Renal cortex interstitium (tissue), 15 donors: ENCODE measurements at places on chromosomes 3 and 15. TPM values are rescaled to one million over a fixed set of nuclear protein-coding genes. Genes with fewer than 3 reads are reported as not detected.

The ARNT2 gene
- polyA plus RNA-seq, result 63.3 TPM

The IL17RD gene
- 49.5 TPM for polyA plus RNA-seq

GRCh38 chr3:46409739-46410489, 2.9 kb downstream of the CCRL2 start:
- DNase-seq, result no peak

- no peak for DNase-seq
Observed at GRCh38 chr3:14283813-14284438, 105.3 kb downstream of the LSM3 start.

The BCL2A1 gene
- 0.19 TPM for polyA plus RNA-seq

- DNase-seq, result no peak
Observed at GRCh38 chr3:151278230-151278629, at the start of gene P2RY14. P2RY14 (minus strand) TSS chr3:151278542; CDS start chr3:151214316, 64,226 bp downstream.

GRCh38 chr3:37096288-37096687, 78.1 kb downstream of the LRRFIP2 start:
- DNase-seq, result no peak

DNA sequence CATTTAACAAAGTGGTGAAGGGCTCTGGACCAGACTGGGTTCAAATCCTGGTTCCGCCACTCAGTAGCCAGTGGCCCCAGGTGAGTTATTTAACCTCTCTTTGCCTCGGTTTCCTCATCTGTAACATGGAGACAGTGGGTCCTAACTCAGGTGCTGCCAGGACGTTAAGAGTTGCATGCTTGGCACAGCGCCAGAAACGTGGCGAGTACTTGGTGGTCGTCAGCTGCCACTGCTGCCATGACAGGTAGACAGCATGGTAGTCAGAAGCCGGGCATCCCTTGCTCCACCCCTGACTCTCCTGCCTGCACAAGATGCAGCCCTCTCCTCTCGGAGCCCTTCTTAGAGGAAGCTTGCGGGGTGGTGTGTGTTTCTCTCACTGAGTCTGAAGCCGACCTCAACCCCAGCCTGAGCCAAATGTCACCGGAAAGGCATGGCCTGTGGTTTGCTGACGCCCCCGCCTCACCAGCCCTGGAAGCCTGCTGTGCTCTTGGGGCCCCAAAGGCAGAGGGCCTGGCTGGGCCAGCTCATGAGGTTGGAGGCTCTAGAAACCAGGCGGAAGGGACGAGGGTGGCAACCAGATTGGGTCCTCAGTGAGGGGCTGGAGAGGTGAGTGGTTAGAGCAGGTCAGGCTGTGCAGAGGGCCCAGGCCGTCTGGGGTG, 160.8 kb upstream of the TLE3 start:
- no peak for DNase-seq

The AGTR1 gene
- 17.1 TPM for polyA plus RNA-seq

DNA sequence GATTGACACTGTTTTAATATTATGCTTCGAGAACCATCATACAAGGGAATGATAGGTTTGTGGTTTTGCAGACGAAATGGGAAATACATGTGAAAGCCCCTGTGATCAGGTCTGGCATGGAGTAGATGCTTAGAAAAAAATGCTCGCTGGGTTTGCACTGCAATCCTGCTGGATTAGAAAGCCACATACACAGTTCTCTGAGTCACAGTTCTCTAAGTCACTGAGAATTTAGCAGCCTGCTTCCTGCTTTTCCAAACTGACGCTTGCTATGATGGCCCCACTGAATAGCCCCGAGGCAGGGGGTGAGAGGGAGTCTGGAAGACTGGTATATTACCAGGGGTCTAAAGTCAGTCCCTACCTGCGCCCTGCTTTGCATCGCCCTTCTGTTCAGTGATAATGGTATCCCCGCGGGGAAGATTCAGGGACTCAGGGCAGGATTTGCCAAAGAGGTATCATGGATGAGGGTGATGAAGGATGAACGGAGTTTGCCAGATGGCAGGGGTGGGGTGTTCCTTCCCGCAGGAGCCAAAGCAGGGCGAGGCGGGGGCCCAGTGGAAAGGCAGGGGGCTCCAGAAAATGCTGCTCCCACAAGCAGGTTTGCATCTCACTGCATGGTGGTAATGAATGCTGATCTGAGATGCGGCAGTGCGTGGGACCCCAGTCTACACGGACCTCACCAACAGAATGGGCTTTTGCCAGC, 82.3 kb downstream of the IQSEC1 start:
- DNase-seq, result no peak

The SAMMSON gene
- polyA plus RNA-seq, result not detected

GRCh38 chr3:4885316-4885715, 93.9 kb upstream of the BHLHE40 start:
- no peak for DNase-seq

The ZNF80 gene
- polyA plus RNA-seq, result not detected

DNA sequence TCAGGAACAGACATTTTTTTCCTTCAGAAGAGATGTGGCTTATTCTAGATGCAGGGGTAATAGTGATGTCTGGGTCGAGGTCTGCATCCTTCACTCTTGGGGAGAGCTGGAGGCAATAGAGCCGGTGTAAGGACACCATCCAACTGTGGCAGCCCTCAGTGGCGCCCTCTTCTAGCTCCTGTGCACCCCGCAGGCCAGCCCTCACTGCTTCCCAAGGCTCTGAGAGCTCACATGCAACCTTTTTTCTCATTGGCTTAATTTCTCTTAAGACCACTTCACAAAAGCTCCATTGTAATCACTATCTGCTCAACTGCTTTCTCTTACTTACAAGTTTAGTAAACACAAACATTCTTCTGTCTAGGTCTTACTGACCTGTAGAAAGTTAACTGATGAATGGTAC, 3.9 kb upstream of the VPS8 start:
- no peak for DNase-seq

- DNase-seq, result no peak
Observed at GRCh38 chr3:119084371-119085069, 49.9 kb upstream of the IGSF11 start.

GRCh38 chr3:131630807-131631206, 128.0 kb upstream of the MRPL3 start:
- no peak for DNase-seq

DNA sequence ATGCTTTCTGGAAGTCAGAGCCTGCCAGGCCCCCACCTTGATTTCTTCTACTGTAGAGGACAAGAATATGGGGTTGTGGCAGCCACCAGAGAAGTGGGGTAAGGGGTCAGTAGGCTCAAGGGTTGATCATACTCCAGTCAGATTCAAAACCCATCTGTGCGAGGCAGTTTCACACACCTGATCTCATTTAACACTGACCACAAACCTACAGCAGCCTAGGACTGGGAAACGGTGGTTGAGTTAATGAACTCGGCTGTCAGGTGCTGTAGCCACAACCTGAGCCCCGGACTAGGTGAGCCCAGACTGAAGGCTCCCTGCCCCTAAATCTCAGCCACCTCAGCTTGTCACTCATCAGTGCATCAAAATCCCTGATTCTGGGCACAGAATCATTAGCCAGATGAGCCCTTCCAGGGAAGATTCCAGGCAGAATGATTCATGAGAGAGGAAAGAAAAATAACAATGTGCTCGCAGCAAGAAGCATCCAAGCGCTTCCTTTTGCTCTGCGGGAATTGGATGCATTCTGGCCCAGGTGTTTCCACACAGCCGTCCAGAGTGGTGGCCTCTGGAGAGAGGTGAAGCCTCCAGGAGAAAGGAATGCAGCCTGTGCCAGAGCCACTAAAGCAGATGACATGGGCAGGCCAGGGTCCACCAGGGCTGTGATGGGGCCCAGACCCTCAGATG, 102.1 kb downstream of the SRGAP3 start:
- DNase-seq, result no peak

- no peak for DNase-seq
Observed at GRCh38 chr3:118636841-118637240, 397.8 kb downstream of the IGSF11 start.

The CP gene
- polyA plus RNA-seq, result 0.45 TPM

The RTP3 gene
- polyA plus RNA-seq, result not detected

The CPA3 gene
- polyA plus RNA-seq, result 0.20 TPM

The MYO5A gene
- 7.4 TPM for polyA plus RNA-seq

GRCh38 chr3:4071481-4072184, 231.5 kb upstream of the SETMAR start:
- no peak for DNase-seq

DNA sequence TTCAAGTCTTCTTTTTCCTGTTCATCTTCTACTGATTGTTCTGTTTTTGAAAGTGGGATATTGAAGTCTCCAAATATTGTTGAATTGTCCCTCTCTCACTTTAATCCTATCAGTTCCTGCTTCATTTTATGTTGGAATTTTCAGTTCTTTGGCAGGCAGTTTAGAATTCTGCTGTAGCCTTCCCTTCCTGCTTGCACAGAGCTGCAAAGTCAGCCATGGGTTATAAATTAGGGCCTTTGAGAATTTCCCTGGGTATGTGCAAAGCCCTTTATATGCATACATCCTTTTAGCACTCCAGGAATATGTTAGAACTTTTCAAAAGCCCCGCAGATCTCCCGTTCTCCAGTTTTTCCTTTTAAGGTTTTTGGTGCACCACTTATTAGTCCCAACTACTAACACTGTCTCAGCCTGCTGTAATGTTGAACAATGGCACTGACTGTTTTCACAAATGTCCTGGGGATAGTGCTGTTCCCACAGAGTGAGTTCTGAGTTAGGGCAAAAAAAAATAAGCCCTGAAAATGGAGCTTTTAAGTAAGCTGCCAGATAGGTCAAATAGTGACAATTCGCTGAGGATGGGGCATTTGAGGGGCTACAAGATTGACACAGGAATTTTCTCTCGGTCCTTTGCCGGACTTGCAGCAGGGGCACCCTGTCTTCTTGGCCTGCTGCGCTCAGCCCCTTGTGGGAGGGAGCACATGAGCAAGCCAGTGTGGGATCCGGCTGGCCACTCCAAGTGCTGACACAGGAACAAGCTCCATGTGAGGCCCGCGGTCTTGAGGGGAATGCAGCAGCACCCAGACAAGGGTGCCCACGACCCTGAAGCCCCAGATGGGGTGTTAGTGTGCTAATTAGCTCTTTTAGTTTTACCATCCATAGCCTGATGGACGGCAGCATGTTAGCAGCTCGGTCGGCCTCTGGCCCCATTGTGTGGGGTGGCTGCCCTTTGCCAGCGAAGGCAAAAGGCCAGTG, 96.0 kb downstream of the VPS8 start:
- no peak for DNase-seq

- no peak for DNase-seq
Observed at GRCh38 chr3:117790235-117790987, 1080.8 kb downstream of the TUSC7 start.

The TTC21A gene
- polyA plus RNA-seq, result 20.2 TPM

The ZNF660 gene
- polyA plus RNA-seq, result 18.2 TPM

DNA sequence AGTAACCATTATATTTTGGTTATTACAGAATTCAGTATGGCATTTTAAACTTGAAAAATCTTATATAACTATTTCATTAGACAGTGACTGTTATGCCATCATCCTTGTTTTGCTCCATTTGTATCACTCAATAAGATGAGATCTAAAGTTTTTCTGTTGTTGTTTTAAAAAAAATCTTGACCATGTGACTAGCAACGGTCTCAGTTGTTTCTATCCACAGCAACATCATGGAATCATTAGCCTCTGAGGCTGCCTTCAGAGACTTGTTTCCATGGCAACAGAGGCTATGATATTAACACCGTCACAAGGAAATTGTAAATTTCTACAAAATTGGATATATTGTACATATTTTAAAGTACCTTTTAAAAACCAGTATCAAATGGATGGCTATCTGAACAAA, 129.8 kb downstream of the DLG1 start:
- peak; percentile 17 for DNase-seq

DNA sequence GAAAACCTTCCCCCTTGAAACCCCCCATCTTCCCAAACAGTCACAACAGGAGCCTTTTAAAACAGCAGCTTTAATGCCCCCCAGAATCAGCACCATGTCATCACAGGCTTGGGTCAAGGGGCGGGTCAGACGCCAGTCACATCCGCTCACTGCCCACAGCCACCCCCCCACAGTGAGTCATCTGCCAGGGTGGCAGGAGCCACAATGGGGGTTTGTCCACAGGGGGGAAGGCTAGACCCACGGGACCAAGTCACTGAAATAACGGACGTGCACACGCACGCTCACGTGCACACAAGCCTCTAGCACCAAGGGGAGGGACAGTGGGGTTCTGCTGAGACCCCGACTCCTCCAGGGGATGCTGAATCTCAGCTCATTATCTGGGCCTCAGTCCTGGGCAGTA, 441 bp upstream of the UCN2 start:
- no peak for DNase-seq

GRCh38 chr3:149267565-149267964, 45.9 kb upstream of the CP start:
- DNase-seq, result no peak

DNA sequence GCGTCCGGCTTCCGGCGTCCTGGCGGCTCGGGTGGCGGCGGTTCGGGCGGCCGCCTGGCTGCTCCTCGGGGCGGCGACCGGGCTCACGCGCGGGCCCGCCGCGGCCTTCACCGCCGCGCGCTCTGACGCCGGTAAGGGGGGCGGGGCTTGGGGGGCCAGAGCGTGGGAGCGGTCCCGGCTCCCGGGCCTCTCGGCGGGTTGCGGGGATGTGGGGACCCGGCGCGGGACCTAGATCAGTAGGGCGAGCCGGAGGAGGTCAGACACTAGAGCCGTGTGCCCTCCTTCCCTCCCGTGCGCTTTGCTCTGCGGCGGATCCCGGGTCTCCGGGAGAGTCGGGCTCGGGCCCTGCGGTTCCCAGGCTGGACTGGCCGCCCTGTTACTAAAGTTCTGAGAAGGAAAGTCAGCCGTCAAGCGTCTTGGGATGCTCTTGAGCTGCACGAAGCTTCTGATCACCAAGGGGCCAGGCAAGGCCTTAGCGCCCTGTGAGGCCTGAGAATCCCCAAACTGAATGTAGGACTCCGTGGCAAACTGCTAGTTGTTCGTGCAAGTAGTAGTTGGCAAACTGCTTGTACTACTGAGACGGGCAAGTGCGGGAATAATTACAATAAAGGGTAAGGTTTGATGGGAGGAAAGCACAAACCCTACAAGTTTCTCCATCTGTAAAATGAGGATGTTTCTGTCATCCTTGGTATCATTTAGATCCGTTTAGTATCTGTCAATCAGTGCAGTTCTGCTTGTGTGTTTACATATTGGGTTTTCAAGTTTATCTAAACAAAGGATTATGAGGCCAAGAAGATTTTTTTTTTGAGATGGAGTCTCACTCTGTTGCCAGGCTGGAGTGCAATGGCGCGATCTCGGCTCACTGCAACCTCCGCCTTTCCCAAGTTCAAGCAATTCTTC, 587 bp downstream of the PIGX start:
- no peak for DNase-seq

DNA sequence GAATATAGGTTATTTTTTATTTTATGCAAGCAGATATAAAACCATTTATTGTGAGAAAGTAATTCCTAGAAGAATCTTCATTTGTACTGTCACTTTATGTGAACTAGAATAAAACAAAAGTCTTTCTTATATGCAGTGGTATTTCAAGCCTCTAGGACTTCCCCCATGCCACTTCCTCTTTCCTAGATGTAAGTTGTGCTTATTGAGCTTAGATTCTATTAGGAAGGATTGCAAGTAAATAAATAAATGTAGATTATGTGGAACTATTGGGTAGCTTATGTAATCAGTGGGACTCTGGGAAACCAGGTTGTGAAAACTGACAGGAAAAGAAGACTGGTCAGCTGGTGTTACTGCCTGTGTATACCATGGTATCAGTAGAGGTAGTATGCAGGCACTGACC, 169.7 kb downstream of the RSRC1 start:
- DNase-seq, result no peak
